ENCODE measurements at places on chromosomes 7 and 10. TPM values are rescaled to one million over a fixed set of nuclear protein-coding genes. Genes with fewer than 3 reads are reported as not detected.

Gene GIMAP7
- total RNA-seq: not detected

Gene PAXIP1
- 12.5 TPM for total RNA-seq

Gene PROSER2
- 8.8 TPM for total RNA-seq

DNA sequence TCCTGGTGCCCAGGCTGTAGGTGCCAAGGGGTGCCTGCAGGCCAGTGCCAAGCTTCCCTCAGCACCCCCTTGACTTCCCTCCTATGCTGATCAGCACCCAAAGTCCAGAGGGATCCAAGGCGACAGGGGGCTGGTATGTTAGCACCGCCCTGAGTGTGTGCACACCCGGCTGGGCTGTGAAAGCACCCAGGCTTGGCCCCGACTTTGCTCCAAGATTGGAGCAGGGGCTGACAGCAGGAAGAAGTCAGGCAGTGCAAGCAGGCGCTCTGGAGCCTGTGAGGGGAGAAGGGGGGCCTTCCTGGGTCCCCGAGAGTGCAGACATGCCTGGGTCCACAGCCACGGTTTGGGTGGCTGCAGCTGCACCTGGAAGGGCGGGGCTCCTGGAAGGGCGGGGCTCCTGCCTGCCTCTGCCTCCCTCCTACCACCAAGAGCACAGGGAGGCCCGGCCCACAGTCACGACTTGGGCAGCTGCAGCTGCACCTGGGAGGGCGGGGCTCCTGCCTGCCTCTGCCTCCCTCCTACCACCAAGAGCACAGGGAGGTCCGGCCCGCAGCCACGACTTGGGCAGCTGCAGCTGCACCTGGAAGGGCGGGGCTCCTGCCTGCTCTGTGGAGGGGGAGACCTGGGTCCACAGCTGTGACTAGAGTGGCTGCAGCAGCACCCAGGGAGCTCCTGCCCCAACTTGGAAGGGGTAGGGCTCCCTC is 30.2 kb upstream of the ZMYND11 start:
- no peak overlapping the region for H3K4me3 ChIP-seq
- H3K36me3 ChIP-seq: no peaks in the 10 kb centered on the region
- peaks cover 30% of the 10 kb centered on the region for H3K27me3 ChIP-seq
- no peaks in the 10 kb centered on the region for H3K4me1 ChIP-seq

Gene GPR85
- 0.10 TPM for total RNA-seq

DNA sequence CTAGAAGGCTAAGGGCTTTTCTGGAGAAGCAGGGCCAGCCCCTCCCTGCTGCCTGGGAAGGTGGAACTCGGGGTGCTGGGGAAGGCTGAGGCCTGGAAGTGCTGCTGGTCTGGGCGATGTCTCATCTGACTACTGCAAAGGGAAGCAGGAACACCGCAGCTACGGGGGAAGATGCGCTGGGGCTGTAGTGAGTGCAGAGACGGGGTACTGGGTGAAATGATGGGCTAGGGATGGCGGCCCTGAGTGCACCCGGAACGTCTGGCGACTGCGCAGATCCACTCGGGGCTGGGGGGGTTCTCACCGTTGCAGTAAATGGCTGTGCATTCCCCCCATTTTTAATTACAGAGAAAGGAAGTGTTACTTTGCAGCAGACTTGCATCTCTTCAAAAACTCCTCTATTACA is 195.4 kb upstream of the ADARB2 start:
- no peak for DNase-seq
- no peak overlapping the region for H3K4me3 ChIP-seq
- H3K27me3 ChIP-seq: peaks cover 26% of the 10 kb centered on the region
- H3K36me3 ChIP-seq: no peaks in the 10 kb centered on the region

Measured in osteocyte (in vitro differentiated cells).